Activated CD8-positive, alpha-beta T cell treated with anti-CD3 and anti-CD28 coated beads, Interleukin-2, amount 10 ng/mL, durations not matched to agents 7 days and 5 days (primary cell): ENCODE measurements at places on chromosomes 5 and 9.

DNA sequence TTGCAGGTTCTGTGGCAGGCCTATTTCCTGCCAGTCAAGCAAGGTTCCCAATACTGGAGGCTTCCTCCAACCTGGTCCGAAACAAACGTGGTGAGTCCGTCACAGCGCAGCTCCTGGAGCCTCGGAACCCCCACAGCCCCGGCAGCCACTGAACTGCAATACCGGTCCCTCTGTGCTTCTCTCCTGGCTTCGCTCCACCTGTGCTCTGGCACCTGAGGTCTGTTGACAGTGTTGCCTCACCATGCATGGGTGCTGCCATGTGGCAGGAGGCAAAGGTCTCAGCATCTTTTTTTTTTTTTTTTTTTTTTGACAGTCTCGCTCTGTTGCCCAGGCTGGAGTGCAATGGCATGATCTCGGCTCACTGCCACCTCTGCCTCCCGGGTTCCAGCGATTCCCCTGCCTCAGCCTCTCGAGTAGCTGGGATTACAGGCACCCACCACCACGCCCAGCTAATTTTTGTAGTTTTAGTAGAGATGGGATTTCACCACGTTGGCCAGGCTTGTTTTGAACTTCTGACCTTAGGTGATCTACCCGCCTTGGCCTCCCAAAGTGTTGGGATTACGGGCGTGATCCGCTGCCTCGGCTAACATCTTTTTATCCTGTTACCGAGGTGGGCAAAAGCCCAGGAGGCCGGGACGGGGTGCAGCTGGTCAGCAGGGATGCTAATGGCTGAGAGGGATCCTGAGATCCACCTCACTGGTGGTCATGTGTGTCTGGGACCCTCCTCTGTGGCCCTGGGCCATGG, 57.1 kb upstream of the RNU6ATAC start:
- no peak for DNase-seq

DNA sequence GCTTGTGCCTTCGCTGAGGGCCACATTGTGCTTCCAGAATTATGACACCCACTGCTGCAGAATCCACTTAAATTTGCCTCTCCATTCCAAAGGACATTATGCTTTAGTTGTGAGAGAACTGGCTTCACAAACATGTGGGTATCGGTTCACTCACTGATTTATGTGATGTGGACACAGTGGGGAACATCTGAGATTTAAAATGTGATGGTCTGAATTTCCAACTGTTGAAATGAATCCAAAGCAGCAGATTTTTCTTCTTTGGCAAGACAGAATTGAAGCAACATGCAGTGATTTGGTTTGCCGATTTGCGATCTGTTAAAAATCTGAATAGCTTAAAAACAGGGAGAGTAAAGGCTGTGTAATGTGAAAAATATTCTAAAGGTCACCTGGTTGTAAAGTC, 20.3 kb downstream of the PCSK5 start:
- no peak for DNase-seq

- no peak for DNase-seq
These were observed 1381.8 kb downstream of the EFNA5 start for GRCh38 chr5:106288979-106289378.

DNA sequence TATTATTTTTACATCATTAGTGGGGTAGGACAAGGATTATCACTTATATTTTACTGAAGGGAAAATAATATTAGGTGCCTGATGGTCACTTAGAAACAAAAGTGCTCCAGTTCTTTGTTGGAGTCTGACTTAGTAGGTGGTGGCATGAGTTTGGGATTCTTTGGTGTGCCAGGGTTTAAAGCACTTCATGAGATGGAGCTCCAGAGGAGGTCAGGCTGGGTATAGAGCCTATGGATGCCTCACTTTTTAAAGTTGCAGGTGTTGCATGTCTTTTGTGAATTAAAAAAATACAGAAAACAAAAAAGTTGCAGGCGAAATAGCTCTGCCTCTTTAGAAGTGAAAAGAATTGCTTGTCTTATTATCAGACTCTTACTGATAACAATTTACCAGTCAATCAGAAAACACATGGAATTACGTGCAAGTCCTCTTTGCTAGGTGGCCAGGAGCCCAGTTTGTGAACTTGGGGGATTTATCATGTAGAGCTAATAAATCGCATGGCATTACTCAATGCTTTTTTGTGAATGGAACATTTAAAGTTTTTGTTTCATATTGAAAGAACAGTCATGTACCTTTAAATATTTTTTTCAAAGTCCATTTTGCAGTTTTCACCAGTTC, 1.6 kb downstream of the ITK start:
- peak; percentile 22 for DNase-seq

DNA sequence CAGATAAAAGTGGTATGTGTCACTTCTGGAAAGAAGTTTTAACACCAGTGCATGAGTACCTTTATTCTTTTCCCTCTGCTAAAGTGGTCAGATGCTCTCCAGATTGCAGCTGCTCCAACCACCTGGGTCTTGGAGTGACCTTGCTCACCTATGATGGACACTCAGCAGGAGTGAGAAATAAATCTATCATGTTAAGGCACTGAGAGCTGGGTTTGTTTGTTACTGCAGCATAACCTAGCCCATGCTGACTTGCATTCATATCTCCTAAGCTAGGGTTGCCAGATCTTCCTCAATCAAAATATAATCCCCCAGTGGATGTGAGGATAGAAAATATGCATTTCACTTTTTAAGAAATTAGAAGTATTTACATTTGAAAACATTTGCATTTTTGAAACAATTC, 295.9 kb downstream of the AGTPBP1 start:
- DNase-seq, result no peak

GRCh38 chr5:56545016-56545415, 270.3 kb upstream of the MAP3K1 start:
- no peak for DNase-seq

GRCh38 chr5:10475931-10476676, 34.4 kb downstream of the ROPN1L start:
- no peak for DNase-seq

GRCh38 chr5:62707563-62707962, 128.9 kb downstream of the LRRC70 start:
- no peak for DNase-seq

- no peak for DNase-seq
These were observed 41.0 kb upstream of the TMEM215 start for GRCh38 chr9:32742296-32742695.

DNA sequence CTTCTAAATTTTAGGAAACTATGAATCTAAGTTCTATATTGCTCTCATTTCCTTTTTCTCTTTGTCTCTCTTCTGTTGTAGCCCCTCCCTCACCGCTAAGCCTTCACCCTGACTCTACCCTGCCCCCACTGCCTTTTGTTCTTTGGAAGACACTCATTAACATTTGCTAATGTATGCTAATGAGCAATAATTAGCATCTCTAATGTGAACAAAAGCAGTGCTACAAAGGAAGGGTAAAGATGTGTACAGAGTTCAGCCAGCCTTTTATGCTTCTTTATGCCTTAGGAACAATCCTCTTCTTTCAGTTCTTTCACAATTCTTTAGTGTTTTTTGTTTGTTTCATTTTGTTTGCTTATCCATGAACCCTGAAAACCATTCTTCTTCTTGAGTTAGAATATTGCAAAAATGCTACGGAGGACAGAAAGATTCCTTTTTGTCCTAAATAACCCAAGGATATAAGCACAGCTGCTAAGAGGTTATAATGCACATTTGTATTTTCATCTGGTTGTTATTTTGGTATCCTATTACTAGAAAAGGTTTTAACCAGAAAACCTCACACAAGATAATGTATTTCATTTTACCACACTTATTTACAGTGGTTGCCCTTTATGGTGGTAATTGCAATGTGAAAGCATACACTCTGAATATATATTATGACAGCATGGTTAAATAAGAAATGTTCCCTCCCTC, 159.3 kb downstream of the TMC1 start:
- no peak for DNase-seq

GRCh38 chr5:167595196-167595595, 696.2 kb upstream of the WWC1 start:
- DNase-seq, result no peak

DNA sequence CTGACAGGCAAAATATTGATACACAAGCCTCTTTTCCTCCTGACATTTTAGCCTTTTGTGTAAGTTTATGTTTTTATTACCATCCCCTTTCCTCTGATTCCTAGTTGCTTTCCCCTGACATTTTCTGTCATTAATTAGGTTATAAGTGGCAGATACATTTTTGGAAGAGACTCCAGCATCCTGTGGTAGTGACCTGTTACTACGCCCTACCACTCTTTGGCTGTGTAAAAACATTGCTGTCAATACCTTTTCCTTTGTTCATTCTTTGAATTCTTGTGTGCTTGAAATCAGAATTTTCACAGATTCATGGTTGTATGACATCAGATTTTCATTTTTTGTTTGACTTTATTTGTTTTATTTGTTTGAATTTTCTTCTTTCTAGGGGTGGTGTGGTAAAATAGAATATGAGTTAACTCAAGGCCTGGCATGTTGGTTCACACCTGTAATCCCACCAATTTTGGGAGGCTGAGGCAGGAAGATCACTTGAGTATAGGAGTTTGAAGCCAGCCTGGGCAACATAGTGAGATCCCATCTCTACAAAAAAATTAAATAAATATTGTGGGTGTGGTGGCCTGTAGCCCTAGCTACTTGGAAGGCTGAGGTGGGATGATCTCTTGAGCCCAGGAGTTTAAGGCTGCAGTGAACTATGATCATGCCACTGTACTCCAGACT, 43.4 kb downstream of the UBE2R2 start:
- DNase-seq, result no peak

- DNase-seq, result no peak
These were observed 6.2 kb downstream of the GLRX start for GRCh38 chr5:95816341-95816740.

DNA sequence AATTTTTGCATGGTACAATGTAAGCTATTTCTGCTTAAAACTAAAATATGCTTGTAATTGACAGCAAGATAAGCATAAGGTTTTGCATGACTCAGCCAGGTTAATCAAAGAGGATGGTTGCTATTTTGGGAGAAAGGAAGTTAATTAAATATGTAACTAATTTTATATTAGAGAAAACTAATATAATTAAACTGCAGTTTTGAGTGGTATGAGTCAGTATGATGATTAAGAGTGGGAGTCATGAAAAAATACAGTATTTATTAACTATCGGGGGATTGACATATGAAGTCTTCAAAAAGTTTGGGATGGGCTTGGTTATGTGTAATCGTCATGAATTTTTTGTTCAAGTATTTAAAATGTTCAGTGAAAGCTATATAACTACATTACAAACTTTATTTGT, 54.0 kb upstream of the CDK20 start:
- no peak for DNase-seq

DNA sequence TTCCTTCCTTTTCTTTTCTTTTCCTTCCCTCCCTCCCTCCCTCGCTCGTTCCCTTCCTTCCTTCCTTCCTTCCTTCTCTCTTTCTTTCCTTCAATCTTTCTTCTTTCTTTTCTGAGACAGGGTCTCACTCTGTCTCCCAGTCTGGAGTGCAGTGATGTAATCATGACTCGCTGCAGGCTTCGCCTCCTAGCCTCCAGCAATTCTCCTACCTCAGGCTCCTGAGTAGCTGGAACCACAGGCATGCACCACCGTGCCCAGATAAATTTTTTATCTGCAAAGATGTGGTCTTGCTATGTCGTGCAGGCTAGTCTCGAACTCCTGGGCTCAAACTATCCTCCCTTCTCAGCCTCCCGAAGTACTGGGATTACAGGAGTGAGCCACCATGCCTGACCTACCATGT, 81.4 kb downstream of the SPATA31C2 start:
- no peak for DNase-seq

DNA sequence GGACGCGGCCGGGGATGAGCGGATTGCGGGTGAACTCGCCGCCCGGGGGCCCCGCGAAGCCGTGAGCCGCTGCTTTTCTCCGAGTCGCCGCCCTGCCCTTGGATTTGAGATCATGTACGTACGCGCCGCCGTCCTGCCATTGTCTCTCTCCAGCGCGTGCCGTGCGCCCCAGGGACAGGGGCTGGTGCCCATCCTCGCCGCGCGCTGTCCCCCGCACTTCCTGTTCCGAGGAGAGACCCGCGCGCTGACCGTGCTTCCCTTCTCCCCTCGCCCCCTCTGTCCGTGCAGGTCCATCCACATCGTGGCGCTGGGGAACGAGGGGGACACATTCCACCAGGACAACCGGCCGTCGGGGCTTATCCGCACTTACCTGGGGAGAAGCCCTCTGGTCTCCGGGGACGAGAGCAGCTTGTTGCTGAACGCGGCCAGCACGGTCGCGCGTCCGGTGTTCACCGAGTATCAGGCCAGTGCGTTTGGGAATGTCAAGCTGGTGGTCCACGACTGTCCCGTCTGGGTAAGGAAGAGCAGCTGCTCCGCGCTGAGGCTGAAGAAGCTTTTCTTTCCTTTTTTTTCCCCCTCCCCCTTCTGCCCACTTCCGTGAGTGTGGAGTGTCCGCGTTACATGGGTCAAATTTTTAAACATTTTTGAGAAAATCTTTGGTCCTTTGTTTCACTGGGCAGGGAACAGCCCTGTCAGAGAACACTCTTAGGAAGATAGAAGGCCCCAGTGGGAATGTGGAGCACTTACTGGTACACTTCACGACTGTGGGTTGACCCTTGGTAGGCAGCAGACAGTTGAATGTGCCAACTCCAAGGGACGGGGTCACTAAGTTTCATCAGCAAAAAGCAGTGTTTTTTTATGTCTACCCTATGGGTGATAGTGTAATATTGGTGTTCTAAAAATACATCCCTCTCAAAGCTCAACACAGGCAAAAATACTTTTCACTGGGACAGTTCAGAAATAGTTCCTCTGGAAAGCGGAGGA, 727 bp downstream of the RHOBTB3 start:
- peak; percentile 48 for DNase-seq

DNA sequence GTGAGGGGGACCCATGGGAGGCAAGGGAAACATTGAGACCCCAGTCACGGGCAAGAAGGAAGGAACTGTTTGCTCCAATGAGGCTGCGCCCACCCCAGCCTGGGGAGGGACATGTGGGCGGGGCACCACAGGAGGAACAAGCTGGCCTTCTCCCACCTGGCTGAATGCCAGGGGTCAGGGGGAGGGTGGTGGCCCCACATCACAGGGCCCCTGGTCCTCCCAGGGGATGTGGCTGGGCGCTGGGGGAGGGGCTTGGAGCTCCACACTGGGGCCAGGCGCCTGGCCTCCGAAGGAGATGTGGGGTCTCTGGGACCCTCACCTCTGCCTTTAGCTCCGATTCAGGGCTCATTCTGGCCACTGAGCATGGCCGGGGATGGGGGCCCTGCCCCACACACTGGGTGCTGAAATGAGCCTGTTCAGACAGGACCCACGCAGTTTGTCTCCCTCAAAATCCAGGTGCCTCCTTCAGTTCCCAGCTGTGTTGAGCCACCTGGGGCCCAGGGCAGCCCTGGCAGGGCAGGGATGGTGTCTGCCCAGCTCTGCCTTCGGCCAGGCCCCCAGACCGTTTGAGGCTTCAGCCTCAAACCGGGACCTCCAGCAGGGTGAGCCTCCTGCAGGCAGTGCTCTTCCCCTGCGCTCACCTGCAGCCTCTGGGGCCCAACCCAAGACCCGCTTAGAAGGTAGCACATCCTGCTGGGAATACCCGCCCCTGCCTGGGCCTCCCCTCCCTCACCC, 33.2 kb upstream of the NOTCH1 start:
- peak; percentile 36 for DNase-seq

GRCh38 chr5:35324679-35325078, 94.4 kb upstream of the PRLR start:
- DNase-seq, result no peak

- DNase-seq, result no peak
These were observed 88.4 kb upstream of the FST start for GRCh38 chr5:53392073-53392472.
